ENCODE measurements at places on chromosomes 5 and 9.
A peak's percentile ranks its signal among the peaks of the same experiment; 100 is the strongest.

GRCh38 chr5:132686193-132686592 is 12.4 kb downstream of the IL4 start:
- DNase-seq, result no peak

GRCh38 chr5:34043099-34043876 is at the start of gene C1QTNF3:
Gene C1QTNF3, minus strand, starts transcription at chr5:34043213. Its CDS starts 88 bp downstream, at chr5:34043125.
- peak; percentile 65 for DNase-seq

DNA sequence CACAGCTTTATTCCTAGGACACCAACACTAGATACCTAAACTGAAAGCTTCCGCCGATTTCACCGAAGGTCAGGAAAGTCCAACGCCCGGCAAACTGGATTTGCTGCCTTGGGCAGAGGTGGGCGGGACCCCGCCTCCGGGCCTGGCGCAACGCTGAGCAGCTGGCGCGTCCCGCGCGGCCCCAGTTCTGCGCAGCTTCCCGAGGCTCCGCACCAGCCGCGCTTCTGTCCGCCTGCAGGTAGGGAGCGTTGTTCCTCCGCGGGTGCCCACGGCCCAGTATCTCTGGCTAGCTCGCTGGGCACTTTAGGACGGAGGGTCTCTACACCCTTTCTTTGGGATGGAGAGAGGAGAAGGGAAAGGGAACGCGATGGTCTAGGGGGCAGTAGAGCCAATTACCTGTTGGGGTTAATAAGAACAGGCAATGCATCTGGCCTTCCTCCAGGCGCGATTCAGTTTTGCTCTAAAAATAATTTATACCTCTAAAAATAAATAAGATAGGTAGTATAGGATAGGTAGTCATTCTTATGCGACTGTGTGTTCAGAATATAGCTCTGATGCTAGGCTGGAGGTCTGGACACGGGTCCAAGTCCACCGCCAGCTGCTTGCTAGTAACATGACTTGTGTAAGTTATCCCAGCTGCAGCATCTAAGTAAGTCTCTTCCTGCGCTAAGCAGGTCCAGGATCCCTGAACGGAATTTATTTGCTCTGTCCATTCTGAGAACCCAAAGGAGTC is at the start of gene CD274:
Gene CD274 (plus strand): TSS at position 184 of the 733 bp plus-strand sequence. CDS start 5,572 bp downstream, outside the sequence.
- DNase-seq, result peak; percentile 86

DNA sequence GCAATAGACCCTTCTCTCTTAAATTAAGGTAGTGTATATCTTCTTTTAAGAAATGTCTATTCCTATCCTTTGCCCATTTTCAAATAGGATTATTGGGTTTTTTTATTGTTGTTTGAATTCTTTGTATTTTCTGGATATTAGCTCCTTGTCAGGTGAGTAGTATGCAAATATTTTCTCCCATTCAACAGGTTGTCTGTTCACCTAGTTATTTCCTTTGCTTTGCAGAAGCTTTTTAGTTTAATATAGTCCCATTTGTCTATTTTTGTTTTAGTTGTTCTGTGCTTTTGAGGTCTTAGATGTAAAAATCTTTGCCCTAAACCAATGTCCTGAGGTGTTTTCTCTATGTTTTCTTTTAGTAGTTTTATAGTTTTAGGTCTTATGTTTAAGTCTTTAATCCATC is 104.7 kb downstream of the CWC27 start:
- no peak for DNase-seq

DNA sequence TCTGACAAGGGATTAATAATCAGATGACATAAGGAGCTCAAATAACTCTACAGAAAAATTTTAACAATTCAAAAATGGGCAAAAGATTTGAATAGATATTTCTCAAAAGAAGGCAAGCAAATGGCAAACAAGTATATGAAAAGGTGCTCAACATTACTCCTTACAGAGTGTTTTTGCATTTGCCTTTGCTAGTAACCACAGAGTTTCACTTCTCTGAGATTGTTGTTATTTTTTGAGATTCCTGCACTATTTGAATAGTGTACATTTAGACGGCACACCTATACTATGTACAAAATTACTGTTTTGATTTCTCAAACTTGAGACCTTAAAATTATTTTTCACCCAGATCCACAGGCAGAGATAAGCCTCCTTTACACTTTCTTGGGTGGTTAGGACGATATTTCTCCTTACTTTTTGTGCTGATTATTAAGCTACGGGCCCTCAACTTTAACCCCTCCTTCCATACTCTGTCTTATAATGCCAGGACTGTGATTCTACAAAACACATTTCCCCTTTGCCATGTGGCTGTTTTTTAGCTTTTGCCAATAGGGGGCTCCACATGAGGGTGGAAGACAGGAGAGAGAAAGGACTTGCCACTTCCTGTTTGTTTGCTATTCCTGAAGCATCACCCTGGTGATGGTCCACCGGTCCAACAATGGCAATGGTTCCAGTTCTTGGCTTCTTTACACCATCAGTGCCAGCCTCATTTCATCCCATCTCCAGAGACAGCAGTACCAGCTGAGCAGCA is 65.0 kb upstream of the DAP start:
- DNase-seq, result no peak

DNA sequence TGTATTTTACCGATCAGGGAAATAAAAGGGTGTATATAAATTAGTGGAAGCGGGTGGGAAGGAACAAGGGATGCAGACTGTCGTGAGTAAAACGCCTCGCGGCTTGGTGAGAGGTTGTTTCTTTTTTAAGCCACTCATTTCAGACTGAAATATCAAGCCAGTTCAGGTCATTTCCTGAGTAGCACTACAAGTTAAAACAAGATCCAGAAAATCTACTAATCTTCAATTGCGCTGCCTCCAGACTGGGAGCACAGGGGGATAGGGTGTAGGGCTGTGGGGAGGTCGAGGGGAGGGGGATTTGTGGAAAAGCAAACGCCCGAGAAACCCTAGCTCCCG is 140.8 kb downstream of the TSSK1B start:
- peak; percentile 31 for DNase-seq

DNA sequence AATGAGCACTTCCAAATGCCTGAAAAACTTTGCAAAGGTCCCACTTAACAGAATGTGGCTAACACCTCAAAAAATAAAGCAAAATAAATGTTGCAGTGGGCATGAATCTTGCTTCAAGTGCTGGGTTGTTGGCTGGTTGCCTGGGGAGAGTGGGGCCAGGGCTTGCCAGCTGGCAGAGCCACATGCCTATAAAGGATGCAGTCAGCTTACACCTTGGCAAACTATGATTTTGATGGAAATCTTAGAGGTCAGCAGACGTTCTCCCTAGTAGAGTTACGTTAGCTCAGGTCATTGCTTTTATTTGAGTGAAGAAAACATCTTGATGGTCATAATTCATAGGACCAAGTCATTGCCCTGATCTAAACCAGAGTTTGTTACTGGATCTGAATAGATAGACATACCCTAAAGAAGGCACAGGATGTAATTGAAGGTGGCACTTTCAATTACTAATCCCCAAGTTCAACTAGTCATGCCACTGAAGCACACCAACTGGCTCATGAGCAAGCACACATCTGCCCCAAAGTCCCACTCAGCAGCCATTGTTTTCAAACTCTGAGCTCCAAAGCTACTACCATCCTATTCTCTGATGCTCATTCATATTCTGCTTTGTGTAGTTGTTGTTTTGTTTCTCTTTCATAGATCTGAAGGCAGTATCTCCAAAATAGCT is 51.2 kb upstream of the ZSWIM6 start:
- DNase-seq, result no peak

DNA sequence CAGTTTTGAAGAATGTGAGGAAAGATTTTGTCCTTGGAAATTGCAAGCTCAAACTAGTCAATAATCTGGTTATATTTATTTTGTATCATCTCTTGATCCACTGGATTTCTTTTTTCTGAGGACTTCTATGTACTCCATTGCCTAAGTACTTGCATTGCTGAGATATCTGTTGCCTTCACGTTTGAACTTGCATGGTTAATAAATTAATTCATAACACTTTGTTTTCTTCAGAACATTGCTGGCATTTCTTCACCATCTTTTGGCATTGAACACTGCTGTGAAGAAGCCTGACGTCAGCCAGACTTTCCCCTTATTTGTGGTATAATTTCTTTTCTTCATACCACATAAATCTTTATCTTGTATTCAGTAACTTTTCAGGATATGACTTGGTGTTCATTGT is 246.0 kb upstream of the KIF2A start:
- no peak for DNase-seq

DNA sequence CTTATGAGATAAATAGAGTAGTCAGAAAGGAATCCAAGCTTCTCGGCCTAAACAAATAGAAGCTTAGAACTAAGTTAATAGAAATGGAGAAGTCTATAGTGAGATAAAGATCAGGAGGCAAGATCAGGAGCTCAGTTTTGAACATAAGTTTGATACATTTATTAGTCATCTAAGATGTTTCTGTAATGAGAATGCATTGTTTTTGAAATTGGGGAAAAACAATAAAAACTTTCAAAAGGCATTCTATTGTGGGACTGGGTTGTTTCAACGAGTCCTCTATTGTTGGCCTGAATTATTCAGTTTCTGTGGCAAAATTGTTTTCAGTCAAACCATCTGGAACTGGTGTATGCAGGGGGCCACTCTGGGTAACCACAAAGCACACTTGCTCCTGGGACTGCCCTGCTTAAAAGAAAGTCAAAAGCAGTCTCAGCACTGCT is 181.0 kb upstream of the CLINT1 start:
- DNase-seq, result no peak

- DNase-seq, result no peak
These were observed 70.8 kb downstream of the PRELID2 start for GRCh38 chr5:145764325-145764724.

DNA sequence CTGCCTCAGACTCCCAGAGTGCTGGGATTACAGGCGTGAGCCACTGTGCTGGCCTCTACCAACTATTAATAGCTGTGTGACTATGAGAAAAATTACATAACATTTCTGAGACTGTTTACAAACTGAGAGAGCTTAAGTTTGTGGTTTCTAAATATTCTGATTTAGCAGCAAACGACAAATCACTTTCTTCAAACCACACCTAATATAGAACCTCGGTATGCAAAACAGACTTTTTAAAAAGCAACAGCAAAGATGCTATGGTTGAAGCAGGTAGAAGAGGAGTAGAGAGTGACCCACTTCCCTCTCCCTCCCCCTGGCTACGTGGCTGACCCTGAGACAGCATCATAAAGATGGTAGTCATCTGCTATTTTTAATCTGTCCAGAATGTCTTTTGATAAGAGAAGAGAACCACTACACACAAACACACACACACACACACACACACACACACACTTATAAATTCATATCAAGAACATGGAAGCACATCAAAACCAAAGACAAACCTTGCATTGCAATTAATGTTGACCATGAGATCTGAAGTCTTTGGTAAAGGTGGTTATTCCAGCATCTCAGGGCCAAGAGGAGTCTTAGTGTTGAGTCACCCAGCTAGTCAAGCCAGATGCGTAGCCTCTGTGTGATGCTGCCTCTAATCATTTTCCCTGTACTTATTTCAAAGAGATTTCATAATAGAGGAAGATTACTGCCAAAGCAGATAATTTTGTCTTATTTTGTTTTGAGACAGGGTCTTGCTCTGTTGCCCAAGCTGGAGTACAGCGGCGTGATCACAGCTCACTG is 58.1 kb upstream of the TMEM215 start:
- no peak for DNase-seq

DNA sequence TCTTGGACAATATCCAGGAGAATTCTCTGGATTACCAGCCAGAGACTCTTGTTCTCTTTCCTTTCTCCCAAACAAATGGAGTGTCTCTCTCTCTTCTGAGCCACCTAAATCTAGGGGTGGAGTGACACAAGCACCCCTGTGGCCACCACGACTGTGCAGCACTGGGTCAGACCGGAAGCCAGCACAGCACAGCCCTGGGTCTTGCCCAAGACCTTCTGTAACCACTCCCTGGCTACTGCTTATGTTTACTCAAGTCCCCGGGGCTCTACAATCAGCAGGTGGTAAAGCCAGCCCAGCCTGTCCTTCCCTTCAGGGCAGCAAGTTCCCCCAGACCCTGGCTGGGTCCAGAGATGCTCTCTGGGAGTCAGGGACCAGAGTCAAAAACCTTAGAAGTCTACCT is 110.0 kb upstream of the TUT7 start:
- DNase-seq, result no peak

DNA sequence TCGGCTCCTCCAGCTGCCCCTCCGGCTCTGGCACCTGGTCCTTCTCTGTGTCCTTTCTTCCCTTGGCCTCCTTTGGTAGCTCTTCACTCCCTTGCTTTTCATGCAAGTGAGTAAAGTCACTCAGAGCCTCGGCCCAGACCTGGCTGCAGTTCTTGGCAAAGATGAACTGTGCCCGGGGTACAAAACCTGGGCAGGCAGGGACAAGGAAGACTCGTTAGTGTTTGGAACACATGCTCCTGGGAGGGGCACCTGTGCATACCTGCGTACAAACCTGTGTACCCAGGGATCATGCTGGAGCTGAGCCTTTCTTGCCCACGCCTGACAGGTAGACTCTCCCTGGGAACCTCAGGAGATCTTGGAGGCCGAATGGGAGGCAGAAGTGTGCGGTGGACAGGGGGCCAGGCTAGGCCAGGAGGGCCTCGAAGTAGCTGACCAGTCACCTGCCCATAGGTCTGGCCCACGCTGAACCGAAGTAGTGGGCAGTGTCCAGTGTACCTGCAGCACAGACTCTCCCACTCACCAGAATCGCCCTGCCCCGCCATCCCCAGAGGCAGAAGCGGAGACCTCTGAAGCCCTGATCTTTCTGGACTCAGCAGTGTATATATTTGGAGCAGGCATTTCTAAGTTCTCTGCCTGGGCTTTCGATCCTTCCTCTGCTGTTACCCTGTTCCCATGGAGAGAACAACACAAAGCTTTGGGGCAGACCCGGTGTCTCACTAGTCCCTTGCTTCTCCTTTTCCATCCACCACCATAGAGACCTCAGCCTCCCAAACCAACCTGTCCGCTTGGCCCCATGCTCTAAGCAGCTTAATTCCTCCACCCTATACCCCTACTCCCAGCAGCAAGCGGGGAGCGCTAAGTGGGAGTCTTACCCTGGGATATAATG is 41.9 kb upstream of the TESK1 start:
- no peak for DNase-seq

DNA sequence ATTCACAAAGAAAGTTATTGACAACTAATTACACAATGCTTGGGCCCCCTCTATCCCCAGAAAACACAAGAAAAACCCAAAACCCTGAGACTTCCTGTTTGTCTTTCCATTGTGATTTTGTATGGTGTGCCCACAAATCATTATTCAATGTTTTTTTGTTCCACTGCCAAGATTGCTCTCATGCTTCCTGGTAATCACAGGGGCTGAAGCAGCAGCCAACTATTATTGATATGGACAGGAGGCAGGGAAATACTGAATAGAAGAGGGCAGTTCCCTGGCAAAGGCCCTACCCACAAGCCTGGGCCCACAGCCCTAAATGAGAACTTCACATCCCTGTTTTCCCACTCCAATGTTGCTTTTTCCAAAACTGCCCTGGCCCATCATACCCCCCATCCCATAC is 21.5 kb upstream of the RFK start:
- peak; percentile 19 for DNase-seq

DNA sequence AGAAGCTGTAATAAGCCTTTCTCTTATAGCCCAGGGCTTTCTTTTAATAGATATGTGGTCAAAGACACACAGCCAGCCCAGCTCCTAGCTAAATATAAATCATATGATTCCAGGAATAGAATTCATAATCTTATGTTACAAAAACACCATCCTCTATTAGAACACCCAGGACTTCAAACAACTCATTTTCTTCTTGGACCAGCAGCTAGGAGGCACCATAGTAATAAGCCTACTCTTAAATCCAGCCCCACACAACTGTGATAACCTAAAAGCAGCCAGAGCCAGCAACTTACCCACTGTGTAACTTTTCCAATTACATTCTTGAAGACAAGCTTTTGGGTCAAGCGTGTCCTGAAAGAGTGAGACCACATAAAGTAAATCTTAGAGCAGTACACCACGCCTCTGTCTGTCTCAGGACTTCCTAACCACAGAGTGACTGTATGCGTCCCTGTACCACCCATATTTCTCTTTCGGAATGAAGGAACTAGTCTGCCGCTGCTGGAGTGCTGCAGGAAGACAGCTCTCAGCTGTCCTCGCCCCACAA is 223.8 kb downstream of the TLE1 start:
- no peak for DNase-seq
